Activated CD8-positive, alpha-beta T cell treated with anti-CD3 and anti-CD28 coated beads for 36 hours (primary cell): ENCODE measurements at places on chromosomes 6 and 20. TPM values are rescaled to one million over a fixed set of nuclear protein-coding genes. Genes with fewer than 3 reads are reported as not detected.

Gene OR2H2
- total RNA-seq: not detected

Gene GGTLC1
- not detected for total RNA-seq

Gene SLC22A2
- not detected for total RNA-seq

Gene EPHA7
- not detected for total RNA-seq

- DNase-seq: no peak
Measured at GRCh38 chr6:124027392-124027791, 223.7 kb downstream of the NKAIN2 start.

- DNase-seq: no peak
Measured at GRCh38 chr20:18267815-18268214, 20.5 kb upstream of the ZNF133 start.

DNA sequence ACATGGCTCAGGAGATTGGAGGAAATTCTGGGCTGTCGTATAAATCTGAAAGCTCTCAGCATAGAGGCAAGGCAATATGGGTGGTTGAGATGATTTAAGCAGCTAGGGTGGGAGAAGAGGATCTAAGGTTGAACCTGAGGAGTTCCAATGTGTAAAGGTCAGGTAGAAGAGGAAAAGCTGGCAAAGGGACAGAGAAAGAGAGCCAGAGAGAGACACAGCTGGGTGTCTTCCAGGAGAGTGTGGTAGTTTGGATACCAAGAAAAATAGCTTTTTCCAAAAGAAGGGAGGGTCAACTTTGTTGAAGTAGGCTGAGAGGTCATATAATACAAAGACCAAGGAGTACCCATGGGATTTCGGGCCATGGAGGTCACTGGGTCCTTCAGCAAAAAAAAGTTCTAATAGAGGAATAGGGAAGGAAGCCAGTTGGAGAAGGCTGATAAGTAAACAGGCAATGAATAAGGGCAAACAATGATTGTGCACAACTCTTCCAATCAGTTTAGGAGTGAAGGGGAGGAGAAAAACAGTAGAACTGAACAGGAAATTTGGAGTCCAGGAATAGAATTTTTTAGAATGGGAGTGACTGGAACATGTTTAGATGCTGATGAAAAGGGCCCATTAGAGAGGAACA is 135.1 kb downstream of the QRSL1 start:
- DNase-seq: no peak

- DNase-seq: no peak
Measured at GRCh38 chr6:158311626-158312025, 639 bp upstream of the TULP4 start.
